ENCODE measurements at places on chromosomes 16 and 17.

GRCh38 chr16:78972986-78973385, 627.6 kb downstream of the MAF start:
- DNase-seq: no peak

- DNase-seq: no peak
Observed at GRCh38 chr17:64356304-64356686, 34.4 kb downstream of the PECAM1 start.

DNA sequence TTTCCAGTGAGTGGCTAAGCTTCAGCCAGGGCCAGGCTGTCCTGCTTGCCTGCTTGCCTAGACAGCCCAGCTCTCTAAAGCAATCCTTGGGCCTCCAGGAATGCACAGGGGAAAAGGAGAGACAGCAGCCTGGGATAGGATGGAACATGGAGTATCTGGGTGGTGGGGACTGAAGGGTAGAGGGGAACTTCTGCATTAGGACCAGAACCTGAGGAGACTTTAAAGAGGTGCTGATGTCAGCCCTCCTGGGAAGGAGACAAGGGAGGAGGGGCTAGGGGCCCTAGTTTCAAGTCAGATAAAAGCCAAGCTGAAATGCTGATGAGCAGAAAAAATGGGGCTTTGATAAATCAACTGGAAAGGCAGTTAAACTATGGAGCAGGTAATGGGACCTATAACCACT, 1.8 kb downstream of the HOXB7 start:
- DNase-seq: no peak

GRCh38 chr16:65280845-65281512, 159.1 kb upstream of the CDH11 start:
- no peak for DNase-seq

GRCh38 chr16:500709-501108, 26.8 kb upstream of the CAPN15 start:
- DNase-seq: no peak

DNA sequence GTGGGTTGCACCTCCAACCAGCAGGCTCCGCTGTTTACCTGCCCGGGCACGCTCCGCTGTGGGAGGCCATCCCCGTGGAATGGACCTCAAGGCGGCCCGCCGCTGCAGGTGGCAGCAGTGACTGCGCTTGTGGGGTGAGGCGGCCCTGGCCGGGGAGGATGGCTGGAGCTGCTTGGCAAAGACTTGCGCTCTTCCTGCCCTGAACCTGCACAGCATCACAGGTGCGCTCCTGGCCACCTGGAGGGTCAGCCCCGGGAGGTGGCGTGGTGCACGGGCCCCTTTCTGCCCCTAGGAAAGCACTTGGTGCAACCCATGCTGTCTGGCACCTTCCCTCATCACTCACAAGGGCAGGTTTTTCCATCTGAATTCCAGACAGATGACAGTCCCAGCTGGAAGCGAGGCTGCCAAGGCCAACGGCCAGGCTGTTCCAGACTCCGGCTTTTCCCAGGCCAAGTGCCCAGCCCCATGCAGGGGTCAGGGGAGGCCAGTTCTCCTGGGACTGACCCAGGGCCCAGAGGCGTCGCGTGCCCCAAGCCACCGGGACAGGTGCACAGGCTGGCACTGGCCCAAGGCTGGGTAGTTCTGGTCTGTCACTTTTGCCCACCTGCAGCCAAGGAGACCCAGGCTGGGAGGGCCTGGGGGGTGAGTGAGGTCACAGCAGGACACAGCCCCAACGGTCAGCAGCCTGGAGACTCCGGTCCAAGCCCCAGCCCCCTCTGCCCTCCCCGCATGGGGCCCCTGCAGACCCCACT, 13.3 kb downstream of the UTS2R start:
- peak; percentile 66 for DNase-seq

- DNase-seq: no peak
Observed at GRCh38 chr16:2295056-2295798, 27.3 kb upstream of the RNPS1 start.

GRCh38 chr17:29622337-29623282, at the start of gene CORO6:
CORO6 (minus strand) TSS chr17:29622912; CDS start chr17:29621421, 1,491 bp downstream.
- DNase-seq: peak; percentile 75

GRCh38 chr16:49127103-49127502, 154.5 kb downstream of the CBLN1 start:
- no peak for DNase-seq

GRCh38 chr17:74190807-74191406, 12.6 kb upstream of the RPL38 start:
- peak; percentile 57 for DNase-seq

GRCh38 chr17:8464941-8465340, 29.3 kb downstream of the NDEL1 start:
- no peak for DNase-seq

GRCh38 chr17:59617156-59617732, 2.5 kb upstream of the CLTC start:
- no peak for DNase-seq

DNA sequence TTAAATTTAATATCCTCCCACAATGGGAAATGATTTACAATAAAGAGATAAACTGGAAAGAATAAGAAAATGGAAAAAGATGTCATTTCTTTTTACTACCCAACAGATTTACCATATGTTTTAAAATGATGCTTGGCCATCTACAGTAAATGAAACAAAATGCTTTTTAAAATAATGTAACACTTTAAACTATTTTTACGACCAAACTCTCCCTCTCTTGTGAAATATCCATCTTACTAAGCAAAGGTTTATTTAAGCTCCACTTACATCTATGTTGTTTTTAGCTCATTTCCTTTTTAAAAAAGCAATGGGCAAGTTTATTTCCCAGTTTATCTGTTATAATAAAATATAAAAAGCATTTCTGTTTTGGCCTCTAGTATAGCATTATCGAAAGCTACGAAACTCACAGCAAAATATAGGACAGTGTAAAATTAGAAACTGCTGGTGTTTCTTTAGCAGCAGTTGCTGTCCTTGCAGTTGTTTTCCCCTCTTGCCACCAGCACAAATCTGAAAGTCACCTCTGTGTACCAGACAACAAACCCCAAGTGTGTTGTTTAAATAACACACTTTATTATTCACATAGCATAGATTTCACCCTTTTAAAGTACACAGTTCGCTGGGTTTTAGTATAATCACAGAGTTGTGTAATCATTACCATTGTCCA, 195.1 kb downstream of the CDRT15L2 start:
- no peak for DNase-seq

- no peak for DNase-seq
Observed at GRCh38 chr16:73210686-73211085, 162.8 kb upstream of the ZFHX3 start.

DNA sequence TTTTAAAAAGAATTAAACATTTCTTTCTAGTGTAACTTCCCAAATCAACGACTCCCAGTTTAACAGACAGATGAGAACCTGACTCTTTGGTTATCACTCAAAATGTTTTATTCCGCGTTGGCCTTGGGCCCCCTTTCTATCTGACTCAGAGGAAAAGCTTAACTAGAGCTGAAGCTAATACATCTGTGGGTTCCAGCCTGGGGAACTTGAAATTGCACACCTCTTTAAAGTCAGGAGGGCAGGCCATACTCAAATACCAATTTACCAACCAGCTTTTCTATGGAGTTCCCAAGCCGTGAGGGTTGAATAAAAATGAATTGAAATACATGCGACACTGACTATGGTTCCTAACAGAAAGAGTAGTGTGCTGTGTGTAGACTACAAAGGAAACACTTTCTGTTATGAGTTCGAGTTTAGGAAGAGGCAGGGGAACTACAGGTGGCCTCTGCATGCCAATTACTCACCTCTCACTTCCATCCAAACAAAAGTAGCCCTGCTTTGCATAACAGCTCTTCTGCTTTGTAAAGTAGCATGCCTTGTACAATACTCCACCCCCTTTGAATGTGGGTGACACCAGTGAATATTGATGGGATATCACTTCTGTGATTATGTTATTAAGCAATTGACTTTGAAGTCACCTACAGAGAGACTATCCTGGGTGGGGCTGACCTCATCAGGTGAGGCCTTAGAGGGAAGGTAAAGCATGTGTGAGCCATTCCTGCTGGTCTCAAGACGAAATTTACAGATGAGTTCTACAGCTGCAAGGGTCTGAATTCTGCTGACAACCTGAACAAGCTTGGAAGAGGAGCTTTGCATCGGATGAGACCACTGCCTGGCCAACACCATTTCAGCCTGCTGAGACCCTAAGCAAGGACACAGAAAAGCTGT, 92.1 kb downstream of the WDR59 start:
- no peak for DNase-seq

DNA sequence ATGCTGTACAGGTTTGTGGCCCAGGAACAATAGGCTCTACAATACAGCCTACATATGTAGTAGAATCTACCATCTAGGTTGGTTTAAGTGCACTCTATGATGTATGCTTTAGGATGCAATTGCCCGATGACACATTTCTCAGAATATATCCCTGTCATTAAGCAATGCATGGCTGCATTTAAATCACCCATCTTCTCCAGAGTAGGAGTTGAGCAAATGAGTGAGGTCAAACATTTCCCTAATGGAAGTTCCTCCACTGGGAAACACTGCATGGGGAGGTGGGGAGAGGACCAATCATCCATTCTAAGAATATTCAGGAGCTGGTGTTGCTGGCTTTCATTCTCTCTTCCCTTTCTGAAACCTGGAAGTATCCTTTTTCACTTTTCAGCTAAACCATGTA, 2.0 kb upstream of the PCTP start:
- DNase-seq: no peak

DNA sequence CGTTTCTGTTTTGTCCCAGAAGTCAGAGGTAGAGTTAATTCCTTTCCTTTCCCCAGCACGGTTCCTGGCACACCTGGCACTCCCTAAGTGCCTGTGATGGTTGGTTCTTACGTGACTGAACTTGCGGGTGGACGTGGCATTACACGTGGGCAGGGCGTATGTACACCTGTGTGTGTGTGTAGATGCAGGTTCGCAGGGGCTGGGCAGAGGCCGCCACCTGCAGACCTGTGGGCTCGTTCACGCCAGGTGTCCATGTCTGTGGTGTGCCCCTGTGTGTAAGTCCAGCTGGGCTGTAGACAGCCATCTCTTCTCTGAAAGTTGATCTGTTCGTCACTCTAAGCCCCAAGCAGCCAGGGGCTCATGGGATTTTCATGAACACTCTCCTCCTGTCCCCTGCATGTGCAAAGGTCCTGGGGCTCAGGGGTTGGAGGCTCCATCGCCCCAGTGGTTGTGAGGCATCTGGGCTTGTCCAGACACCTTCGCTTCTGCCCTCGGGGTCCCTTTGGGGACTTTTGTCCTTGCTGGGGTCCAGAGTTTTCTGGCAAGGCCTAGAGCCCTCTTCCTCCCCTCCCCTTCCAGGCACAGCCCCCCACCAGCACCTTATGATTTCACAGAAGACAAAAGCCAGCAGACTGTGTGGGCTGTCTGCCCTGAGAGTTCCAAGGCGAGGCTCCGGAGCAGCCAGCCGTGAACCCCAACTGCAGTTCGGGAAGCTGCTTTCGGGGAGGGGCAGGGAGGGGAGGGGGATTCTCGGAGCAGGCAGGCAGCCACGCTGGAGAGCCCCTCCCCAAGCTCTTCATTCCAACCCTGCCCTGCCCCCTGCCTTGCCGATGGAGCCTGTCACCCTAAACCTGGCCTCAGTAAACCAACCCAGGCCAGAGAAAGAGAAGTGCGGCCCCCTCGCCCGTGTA, 5.4 kb upstream of the FSCN2 start:
- no peak for DNase-seq

DNA sequence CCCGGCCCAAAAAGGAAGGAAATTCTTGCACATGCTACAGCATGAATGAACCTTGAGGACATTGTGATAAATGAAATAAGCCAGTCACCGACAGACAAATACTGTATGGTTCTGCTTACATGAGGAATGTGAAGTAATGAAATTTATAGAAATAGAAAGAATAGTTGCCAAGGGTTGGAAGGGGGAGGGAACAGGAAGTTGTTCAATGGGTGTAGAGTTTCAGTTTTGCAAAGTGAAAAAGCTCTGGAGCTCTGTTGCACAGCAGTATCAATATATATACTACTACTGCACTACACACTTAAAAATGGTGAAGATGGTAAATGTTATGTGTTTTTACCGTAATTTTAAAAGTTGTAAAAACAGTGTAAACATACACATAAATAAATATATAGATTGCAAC, 43.7 kb downstream of the PKD1L3 start:
- DNase-seq: no peak

GRCh38 chr16:11233727-11234376, 22.2 kb downstream of the SOCS1 start:
- no peak for DNase-seq

DNA sequence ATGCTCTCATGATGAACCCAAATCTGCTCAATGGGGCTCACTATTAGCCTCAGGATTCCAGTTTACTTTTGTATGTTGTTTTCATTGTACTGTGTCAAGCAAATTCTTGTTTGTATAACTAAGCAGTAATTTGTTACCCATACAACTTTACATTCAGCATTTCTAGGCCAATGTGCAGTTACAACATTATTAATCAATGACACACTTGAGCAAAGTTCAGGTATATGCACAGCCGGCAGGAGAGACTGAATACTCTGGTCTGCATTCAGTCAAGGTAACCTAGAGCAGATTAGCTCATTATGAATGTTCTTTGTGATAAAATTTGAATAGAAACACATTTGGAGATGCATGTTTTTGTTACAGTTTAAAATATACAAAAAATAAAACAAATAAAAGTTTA, 2.2 kb upstream of the MYO1D start:
- DNase-seq: no peak

- DNase-seq: no peak
Observed at GRCh38 chr17:7097940-7098339, 16.7 kb downstream of the ASGR2 start.

DNA sequence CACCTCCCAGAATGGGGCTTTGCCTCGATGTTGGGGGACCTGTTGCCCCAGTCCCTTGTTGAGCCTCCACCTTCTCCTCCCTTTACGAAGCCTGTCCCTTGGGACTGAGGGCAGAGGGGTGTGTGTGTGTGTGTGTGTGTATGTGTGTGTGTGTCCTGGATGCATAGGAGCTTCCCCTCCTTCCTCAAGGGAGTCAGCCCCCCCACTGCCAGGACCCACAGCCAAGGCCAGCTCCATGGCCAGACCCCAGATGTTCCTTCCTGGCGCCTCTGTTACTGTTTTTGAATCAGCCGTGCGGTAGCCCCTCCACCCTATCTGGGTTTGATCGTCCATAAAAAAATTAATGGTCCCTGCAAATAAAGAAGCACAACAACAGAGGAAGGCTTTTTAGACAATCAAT, 17.7 kb upstream of the DOK4 start:
- DNase-seq: no peak

DNA sequence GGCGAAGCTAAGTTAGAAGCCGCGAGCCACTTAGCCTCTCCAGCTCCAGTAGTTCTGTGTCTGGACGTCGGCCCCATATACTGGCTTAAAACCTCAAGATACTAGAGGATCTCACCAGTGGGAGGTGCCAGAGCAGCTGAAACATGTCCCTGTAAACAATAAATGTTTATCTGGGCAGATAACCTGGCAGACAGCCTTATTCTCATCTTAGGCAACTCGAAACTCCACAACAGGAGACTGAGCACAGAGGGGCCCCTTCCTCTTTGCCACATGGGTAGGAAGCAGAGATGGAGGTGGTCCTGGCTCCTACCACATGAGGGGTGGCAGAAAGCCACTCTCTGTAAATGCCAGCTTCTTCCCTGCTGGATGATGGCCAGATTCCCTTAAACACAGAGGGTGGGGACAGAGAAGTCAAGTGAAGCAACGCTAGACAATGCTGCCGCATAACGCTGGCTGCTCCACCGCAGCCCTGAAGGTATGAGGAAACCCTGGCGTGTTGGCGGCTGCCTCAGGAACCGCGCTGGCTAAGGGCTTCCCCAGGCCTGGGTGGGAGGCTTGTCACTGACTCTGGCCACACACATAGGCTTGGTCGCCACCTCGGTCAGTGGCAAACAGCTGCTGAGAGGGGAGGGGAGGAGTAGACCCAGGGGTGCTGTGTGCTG, 67.9 kb downstream of the HIC1 start:
- DNase-seq: no peak
